ENCODE measurements at places on chromosomes 16 and 17.
A peak's percentile ranks its signal among the peaks of the same experiment; 100 is the strongest.

DNA sequence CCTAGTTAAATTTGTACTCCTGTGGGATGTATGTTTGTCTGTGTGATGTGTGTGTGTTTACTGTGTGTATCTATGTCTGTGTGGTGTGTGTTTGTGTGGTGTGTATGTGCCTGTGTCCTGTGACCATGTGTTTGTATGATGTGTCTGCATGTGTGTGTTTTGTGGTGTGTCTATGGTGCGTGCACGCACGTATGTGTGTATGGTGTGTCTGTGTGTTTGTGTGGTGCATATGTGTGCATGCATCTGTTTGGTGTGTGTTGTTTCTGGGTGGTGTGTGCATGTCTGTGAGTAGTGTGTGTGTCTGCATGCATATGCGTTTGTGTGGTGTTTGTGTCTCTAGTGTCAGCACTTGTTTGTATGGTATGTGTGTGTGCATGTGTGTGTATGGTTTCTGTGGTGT, 174.2 kb upstream of the RBFOX1 start:
- DNase-seq, result no peak

- no peak for DNase-seq
These were observed 34.6 kb downstream of the ATP6V0A1 start for GRCh38 chr17:42493319-42493718.

DNA sequence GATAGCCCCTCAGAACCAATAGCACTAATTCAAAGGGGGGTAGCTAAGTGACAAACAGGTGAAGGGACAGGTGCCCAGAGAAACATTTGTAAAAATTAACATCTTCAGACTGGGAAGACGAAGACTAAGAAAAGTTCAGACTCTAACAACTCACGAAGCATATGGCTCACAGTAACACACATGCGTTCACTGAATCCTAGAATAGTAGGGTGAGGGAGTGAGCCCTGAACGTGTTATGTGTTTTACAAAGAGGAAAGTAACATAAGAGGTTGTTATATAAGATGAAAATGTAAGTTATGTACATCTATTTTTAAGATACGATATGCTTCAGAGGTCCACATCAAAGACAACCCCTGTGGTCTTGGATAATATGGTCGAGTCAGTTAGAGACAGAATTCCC, 15.2 kb downstream of the GSG1L2 start:
- no peak for DNase-seq

DNA sequence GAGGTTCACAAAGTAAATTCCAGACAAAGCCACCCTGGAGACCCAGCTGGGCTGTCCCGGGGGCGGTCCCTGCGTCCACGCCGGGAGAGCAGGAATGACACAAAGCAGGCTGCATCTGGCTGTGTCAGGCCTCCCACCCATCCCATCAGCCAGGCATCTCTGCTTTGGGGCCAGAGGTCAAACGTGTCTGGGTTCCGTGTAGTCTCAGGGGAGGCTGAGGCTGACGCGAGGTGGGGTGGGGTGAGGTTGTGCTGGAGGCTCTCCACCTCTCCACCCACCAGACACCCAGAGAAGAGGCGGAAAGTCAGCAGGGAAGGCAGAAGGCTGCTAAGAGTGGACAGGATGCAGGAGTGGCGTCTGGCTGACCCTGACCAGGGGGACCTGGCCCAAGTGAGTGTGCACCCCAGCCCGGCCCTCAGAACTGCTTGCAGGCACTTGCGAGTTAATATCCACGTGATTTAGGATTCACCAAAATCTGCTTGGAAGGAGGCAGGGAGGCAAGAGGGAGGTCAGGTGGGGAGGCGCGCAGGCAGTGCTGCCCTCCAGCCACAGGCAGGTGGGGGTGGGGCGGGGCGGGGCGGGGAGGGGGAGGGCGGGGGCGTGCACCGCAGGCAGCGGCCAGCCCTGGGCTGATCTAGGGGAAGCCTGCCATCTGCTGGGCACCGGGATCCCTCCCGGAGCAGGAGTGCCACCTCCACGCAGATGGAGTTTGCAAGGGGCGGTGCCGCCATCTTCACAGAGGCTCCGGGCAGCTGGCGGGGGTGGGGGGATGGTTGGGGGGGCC, 44.3 kb downstream of the TBC1D16 start:
- peak; percentile 61 for DNase-seq

DNA sequence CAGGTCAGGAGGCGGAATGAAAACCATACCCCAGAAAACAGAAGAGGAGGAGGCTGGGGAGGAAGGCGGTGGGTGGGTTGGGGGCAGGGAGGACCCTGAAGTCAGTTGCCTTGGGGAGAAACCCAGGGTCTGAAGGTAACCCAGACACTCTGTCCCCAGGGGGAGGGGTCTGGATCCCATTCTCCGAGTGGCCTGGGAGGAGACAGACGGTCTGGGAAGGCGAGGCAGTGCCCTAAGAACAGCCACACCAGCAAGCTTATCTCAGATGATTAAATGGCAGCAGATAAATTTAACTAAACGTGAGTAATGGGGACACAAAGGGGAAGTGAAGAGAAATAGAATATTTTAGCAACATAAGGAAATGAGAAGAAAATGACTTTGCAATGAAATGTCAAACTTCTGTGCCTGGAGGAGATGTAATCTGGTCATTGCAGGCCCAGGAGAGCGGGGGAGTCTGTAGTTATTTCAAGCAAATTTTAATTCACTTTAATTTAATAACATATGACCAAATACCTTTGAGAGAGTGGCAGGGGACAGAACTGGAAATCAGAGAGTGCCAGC, 21.4 kb upstream of the ZFP90 start:
- DNase-seq, result no peak

- no peak for DNase-seq
These were observed 63.0 kb upstream of the MED9 start for GRCh38 chr17:17413821-17414220.

DNA sequence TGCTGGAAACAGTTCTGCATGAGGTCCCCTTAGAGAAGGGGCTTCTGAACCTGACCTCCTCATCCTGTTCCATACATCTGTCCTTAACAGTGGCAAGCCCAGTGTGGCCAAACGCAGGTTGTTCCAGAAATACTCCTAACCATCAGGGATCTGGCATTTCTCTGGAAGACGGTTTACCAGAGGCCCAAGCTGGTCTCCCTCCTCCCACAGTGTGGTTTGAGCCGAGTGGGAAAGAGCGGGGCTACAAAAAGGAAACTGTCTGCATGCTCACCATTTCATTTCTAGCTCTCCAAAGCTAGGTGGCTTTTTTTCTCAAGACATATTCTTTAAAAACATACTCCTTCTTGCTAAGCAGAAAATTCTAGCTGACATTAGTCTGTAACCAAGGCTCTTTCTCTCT, 6.0 kb downstream of the MXRA7 start:
- no peak for DNase-seq

GRCh38 chr16:4115209-4115948, 863 bp downstream of the ADCY9 start:
- DNase-seq, result no peak

DNA sequence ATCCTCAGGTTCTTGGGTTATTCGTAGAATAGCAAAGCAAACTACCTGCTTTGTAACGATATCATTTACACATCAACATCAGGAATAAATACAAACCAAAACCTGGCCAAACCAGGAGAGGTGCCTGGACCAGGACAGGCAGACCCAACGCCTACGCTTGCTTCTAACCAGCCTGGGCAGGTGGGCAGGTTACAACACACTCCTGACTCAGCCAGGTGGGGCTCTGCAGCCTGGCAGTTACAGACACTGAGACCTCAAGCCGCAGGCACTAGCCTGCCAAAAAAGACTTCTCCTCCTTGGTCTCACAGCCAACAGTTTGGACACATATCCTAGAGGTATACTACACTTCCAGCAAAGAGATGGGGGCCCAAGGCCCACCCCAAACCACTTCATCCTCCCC, 14.0 kb downstream of the ANKRD11 start:
- no peak for DNase-seq

DNA sequence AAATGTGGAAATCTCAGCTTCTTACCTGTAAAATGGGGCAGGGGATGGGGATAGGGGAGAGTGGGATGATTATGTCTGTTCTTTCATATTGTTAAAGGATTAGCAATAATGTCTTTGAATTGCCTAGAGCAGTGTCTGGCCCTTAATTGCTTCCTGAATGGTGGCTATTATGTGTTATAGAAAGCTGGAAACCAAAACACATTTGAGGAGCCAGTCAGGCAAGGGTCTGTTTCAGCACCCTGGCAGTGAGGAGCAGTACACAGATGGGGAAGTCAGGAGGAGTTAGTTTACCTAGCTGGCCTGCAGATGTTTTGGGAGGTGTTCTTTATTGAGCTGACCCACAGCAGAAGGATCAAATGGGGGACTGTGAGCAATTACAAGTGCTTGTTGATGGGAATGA, 63.0 kb downstream of the NUP93 start:
- DNase-seq, result no peak

DNA sequence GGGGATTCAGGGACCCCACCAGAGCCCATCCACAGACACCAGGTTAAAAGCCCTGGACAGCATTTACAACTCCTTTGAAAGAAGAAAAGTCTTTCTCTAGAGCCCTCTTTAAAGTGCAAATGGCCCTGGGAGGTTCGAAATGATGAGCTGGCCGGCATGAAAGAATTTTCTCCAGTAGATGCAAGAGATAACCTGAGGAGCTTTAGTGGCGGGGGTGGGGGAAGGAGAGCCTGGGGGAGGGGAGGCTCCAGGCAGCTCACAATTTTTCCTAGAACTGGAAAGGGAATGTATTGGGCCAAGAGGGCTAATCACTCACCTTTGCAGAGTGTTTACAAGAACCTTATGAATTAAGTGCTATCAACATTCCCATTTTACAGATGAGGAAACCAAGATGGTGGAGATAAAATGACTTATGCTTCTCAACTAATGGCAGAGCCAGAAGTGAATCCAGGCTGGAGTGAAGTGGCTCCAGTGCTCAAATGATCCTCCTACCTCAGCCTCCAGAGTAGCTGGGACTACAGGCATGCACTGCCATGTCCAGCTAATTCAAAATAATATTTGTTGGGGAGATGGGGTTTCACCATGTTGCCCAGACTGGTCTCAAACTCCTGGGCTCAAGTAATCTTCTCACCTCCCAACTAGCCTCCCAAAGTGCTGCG, 4.2 kb upstream of the CDH1 start:
- no peak for DNase-seq

GRCh38 chr17:73718912-73719311, 74.7 kb upstream of the SDK2 start:
- DNase-seq, result no peak

GRCh38 chr17:46756861-46757260, 61.6 kb downstream of the WNT3 start:
- no peak for DNase-seq
